ENCODE measurements at places on chromosomes 13 and 19. TPM values are rescaled to one million over a fixed set of nuclear protein-coding genes. Genes with fewer than 3 reads are reported as not detected.

NAPSA gene
- 5.1 TPM for total RNA-seq

PDX1 gene
- total RNA-seq = not detected

ADGRE2 gene
- total RNA-seq = 2.7 TPM

NCAN gene
- total RNA-seq = 0.23 TPM

LGALS14 gene
- not detected for total RNA-seq

EDDM13 gene
- total RNA-seq = 2.2 TPM

ZNF135 gene
- not detected for total RNA-seq

PALM gene
- not detected for total RNA-seq

CAMSAP3 gene
- total RNA-seq = 0.23 TPM

ZFR2 gene
- total RNA-seq = 0.32 TPM

TMEM86B gene
- total RNA-seq = 6.7 TPM

MIDN gene
- total RNA-seq = 85.4 TPM

ELAVL3 gene
- total RNA-seq = not detected

CAPNS1 gene
- 431 TPM for total RNA-seq

DNA sequence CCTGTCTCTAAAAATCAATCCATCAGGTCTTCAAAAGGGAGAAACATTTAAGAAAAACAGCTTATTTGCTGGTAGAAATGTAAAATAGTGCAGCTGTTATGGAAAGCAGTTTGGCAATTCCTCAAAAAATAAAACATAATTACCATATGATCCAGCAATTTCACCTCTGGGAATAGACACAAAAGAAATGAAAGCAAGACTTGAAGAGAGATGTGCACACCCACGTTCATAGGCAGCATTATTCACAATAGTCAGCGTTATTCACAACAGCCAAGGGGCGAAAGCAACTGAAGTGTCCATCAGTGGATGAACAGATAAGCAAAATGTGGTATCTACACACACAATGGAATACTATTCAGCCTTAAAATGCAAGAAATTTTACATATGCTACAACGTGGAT lies 45.1 kb upstream of the DOCK9 start:
- peaks cover 60% of the 10 kb centered on the region for H3K4me1 ChIP-seq
- no peak for DNase-seq
- no peaks in the 10 kb centered on the region for H3K27me3 ChIP-seq
- H3K36me3 ChIP-seq = peaks cover 23% of the 10 kb centered on the region

DNA sequence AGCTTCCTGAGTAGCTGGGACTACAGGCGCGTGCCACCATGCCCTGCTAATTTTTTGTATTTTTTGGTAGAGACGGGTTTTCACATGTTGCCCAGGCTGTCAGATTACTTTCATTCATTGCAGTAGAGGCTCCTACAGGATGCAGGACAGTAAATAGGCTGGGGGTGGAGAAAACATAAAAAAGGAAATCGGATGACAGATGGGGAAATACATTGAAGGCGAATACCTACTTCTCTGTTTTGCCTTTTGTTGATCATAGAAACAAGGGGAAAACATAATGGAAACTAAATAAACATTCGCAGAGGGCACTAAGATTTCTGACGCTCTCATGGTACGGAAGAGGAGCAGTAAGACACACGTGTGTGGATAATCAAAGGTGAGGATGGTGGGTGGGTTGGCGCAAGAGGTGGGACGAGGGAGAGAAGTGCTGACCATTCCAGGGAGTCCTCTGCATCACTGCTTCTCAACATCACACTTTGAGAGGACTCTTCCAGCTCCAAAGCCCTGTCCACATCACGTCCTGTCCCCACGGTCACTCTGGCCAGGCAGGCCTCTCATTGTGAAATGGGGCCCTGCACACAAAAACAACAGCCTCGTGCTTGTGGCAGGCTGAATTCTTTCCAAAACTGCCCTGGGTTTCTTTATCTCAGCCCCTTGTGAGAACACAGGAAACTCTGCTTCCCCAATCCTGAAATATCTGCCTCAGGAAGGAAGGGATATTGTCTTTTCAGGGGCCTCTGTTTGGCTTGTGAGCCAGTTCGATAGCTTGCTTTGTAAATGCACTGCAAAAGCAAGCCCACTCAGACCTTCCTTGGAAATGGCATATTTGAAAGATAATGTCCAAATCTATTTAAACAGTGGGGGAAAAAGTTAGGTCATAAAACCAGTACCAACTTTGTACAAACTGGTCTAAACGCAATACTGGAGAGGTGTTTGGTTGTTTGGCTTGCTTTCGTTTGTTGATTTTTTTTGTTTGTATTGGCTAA lies 188.5 kb downstream of the FOXO1 start:
- H3K36me3 ChIP-seq = no peaks in the 10 kb centered on the region
- no peak overlapping the region for H3K4me3 ChIP-seq
- H3K27ac ChIP-seq = no peak overlapping the region
- peaks cover 13% of the 10 kb centered on the region for H3K4me1 ChIP-seq
- no peak for DNase-seq

- no peak overlapping the region for H3K27ac ChIP-seq
- no peaks in the 10 kb centered on the region for H3K4me1 ChIP-seq
- H3K36me3 ChIP-seq = no peaks in the 10 kb centered on the region
- no peak for DNase-seq
- H3K27me3 ChIP-seq = no peaks in the 10 kb centered on the region
- no peak overlapping the region for H3K4me3 ChIP-seq
These were observed 25.8 kb downstream of the NALCN start for GRCh38 chr13:101390461-101390860.

GRCh38 chr13:99015606-99016490 lies 38.0 kb upstream of the DOCK9 start:
- H3K27me3 ChIP-seq = no peaks in the 10 kb centered on the region
- H3K27ac ChIP-seq = no peak overlapping the region
- no peak overlapping the region for H3K4me3 ChIP-seq
- H3K36me3 ChIP-seq = peaks cover 11% of the 10 kb centered on the region
- no peak for DNase-seq

- H3K36me3 ChIP-seq = no peaks in the 10 kb centered on the region
- no peak overlapping the region for H3K27ac ChIP-seq
- no peak for DNase-seq
These were observed 638.2 kb upstream of the SPRY2 start for GRCh38 chr13:80979035-80979641.

DNA sequence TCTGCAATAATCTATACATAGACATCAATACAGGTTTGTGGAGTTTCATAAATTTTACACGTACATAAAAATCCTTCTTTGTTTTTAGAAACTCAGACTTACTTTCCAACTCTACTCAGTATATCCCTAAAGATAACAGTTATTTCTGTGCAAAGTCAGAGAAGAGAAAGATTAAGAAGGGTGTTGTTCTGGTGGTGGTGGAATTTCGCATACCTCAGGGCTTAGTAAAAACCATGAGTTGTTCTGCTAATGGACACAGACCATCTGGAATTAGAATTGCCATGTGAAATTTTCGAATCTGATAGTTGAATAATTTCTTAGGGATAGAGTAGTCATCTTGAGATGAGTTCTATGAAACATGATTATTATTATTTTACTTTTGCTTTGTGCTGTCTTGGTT lies 102.7 kb downstream of the ZAR1L start:
- H3K4me3 ChIP-seq = no peak overlapping the region
- no peaks in the 10 kb centered on the region for H3K27me3 ChIP-seq
- H3K36me3 ChIP-seq = peaks cover 8% of the 10 kb centered on the region
- H3K4me1 ChIP-seq = no peaks in the 10 kb centered on the region
- H3K27ac ChIP-seq = no peak overlapping the region
- DNase-seq = no peak

- peak overlapping the region; percentile 93 for H3K4me3 ChIP-seq
- peaks cover 5% of the 10 kb centered on the region for H3K27me3 ChIP-seq
- no peak for DNase-seq
- H3K36me3 ChIP-seq = peaks cover 68% of the 10 kb centered on the region
- H3K27ac ChIP-seq = peak overlapping the region; percentile 100
These were observed 1.5 kb downstream of the CALM3 start for GRCh38 chr19:46602392-46603194.

DNA sequence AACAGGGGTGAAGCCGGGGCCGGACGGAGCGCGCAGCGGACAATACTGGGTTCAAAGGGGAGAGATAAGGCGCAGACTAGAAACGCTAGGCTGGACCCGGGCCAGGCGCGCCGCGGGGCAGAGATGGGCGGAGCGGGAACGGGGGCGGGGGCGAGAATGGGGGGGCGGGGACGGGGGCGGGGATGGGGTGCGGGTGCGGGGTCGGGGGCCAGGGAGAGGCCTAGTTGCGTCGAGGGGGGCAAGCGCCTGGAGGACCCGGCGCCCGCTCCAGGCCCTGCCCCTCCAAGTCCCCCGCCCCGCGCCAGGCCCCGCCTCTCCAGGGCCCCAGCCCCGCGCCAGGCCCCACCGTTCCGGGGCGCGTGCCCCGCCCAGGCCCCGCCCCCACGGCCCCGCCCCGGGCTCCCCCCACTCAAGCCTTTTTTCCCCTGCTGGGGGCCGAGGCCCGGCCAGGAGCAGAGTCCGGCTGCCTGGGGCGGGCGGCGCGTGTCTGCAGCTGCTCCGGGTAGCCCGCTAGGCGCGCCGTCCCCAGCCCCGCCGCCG lies at the start of gene CERS4:
Gene CERS4 (plus strand): TSS at position 449 of the 540 bp plus-strand sequence. CDS start 41,707 bp downstream, outside the sequence.
- peak within 1 kb of the TSS; percentile 94 for H3K4me3 ChIP-seq
- DNase-seq = peak; percentile 65
- peaks cover 2% of the 10 kb centered on the region for H3K27me3 ChIP-seq
- peak within 1 kb of the TSS; percentile 91 for H3K27ac ChIP-seq
- H3K36me3 ChIP-seq = peaks cover 14% of the 10 kb centered on the region

DNA sequence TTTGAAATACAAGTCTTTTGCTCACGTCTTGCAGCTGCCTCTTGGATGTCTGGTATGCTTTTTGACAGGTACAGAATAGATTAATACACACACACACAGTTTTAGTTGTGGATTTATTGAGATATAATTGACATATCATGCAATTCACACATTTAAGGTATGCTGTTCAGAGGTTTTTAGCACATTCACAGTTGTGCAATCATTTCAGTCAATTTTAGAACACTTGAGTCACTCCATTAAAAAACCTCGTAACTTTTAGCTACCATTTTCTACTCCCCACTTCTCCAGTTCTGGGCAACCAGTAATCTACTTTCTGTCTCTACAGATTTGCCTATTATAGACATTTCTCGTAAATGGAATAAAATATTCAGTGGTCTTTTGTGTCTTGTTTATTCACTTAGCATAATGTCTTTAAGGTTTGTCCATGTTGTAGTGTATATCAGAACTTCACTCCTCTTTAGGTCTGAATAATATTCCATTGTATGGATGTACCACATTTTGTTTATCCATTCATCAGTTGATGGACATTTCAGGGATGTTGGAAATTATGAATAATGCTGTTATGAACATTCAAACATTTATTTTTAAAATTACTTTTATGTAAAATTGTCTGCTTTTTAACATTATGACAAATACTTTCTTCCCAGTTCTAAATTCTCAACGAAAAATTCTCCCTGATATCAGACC lies 2.5 kb upstream of the ZMYM2 start:
- H3K36me3 ChIP-seq = peaks cover 7% of the 10 kb centered on the region
- H3K27ac ChIP-seq = no peak overlapping the region
- no peak overlapping the region for H3K4me3 ChIP-seq
- peaks cover 6% of the 10 kb centered on the region for H3K27me3 ChIP-seq
- no peak for DNase-seq
- peaks cover 16% of the 10 kb centered on the region for H3K4me1 ChIP-seq

DNA sequence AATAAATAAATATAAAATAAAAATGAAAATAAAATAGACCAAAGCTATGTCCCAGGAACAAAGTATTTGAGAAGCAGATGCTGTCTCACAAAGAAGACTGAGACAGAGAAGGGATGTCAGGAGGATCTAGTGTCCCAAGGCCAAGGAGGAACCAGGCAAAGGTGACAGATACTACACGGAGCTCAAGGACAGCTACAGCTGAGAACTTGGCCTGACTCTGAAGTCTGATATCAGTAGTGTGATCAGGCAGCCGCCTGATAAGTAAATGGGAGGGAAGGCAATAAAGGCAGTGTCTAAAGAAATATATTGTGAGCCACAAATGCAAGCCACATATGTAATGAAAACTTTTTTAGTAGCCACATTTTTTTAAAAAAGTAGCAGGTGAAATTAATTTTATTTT lies 20.4 kb upstream of the NANOS3 start:
- H3K36me3 ChIP-seq = no peaks in the 10 kb centered on the region
- H3K4me3 ChIP-seq = no peak overlapping the region
- peaks cover 14% of the 10 kb centered on the region for H3K4me1 ChIP-seq
